ENCODE measurements at places on chromosomes 16 and 17.

GRCh38 chr17:49784636-49785035 lies 3.8 kb upstream of the KAT7 start:
- no peak for DNase-seq

- no peak for DNase-seq
These were observed 8.7 kb upstream of the ADGRG1 start for GRCh38 chr16:57619606-57620334.

GRCh38 chr16:3098459-3099394 lies at the start of gene ZSCAN10:
Gene ZSCAN10 (minus strand): TSS chr16:3099294. CDS start chr16:3092937, 6,357 bp downstream.
- DNase-seq: no peak

DNA sequence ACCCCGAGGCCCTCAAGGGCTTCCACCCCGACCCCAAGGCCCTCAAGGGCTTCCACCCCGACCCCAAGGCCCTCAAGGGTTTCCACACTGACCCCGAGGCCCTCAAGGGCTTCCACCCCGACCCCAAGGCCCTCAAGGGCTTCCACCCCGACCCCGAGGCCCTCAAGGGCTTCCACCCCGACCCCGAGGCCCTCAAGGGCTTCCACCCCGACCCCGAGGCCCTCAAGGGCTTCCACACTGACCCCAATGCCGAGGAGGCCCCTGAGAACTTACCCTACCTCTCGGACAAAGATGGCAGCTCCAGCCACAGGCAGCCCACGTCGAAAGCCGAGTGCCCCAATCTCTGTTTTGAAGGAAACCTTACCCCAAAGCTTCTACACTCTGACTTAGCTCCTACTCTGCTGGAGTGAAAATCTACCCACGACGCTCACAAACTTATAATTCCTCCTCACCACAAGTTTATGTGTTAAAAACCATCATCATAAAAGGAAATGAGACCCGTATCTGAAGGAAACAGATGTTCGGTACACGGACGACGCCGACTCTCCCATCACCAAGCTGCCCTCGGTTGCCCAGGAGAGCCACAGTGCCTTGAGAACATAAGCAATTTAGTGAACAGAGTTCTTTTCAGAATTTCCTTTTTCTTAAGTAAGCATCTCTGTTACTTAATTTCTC lies 61.2 kb upstream of the RPH3AL start:
- no peak for DNase-seq

DNA sequence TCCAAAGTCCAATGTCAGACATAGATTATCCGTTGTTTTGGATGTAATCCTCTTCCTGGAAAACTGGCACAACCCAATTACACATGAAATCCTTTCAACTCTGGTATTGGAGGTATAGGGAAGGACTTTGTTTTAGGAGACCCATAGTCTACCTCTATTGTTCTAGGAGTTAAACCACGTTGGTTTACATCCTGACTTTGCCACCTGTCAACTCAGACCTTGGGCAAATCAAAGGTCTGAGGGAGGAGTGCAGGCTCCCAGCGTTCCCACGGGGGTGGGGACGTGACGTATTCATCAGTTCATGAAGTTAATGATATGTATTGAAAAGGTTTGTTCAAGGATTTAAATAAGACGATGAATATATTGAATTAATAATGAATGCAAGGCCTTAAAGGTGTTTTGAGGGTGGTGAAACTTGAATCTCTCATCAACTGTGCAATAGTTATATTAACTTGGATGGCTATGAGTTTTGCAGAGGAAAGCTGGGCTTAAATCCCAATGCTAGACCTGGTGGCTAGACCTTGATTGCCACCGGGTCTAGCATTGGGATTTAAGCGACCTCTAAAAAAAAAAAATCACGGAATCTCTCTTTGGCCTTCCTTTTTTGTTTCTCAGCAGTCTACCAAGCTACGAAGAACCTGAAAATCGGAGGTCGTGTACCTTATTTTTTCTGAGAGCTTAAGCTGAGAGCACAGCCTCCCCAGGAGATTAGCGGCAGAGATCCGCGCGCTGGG lies 744 bp upstream of the NF1 start:
- DNase-seq: no peak

DNA sequence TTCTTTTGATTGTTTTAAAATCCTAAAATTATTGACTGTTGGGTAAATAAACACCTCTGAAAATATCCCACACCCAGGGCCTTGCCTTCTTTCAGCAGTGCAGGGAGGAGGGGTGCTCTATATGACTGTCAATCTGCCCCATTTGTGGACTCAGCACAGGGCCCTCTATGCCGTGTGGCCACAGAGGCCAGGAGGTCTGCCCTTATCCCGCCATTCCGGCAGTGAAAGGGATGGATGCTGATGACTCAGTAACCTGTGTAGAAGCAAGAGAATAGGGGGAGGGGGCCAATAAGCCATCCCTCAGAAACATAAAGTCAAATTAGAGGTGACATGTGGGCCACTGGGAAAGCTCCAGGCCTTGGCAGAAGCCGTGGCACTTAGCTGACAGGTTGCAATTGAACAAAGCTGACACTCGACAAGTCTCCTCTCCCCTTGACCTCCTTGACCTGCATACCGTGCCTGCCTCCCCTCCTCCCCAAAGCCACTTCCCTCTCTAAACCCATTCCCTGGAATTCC lies 281.4 kb upstream of the DYNLRB2 start:
- DNase-seq: no peak

GRCh38 chr16:1101573-1102332 lies 5.7 kb upstream of the C1QTNF8 start:
- DNase-seq: no peak

- DNase-seq: no peak
These were observed 48.9 kb upstream of the MRPS23 start for GRCh38 chr17:57898487-57899311.

- no peak for DNase-seq
These were observed 1431.1 kb downstream of the CDH8 start for GRCh38 chr16:60605176-60605575.

GRCh38 chr16:4272114-4272956 lies 488 bp downstream of the TFAP4 start:
- DNase-seq: no peak

GRCh38 chr17:73301369-73301768 lies 10.4 kb downstream of the CDC42EP4 start:
- no peak for DNase-seq

GRCh38 chr17:74387365-74388218 lies 20.3 kb downstream of the GPR142 start:
- no peak for DNase-seq

- DNase-seq: no peak
These were observed 33.6 kb downstream of the RNF213 start for GRCh38 chr17:80294210-80294609.

GRCh38 chr16:25063102-25063501 lies 47.9 kb upstream of the ARHGAP17 start:
- DNase-seq: no peak

DNA sequence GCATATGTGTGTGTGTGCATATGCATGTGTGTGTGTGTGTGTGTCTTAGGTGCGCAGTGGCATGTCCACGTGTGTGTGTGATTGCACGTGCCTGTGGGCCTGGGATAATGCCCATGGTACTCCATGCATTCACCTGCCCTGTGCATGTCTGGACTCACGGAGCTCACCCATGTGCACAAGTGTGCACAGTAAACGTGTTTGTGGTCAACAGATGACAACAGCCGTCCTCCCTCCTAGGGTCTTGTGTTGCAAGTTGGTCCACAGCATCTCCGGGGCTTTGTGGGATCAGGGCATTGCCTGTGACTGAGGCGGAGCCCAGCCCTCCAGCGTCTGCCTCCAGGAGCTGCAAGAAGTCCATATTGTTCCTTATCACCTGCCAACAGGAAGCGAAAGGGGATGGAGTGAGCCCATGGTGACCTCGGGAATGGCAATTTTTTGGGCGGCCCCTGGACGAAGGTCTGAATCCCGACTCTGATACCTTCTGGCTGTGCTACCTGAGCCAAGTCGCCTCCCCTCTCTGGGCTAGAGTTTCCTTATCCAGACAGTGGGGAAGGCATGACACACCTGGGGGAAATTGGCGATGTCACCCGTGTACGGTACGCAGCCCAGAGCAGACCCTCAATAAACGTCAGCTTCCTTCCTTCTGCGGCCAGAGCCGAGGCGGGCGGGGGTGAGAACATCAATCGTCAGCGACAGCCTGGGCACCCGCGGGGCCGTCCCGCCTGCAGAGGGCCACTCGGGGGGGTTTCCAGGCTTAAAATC lies 47.6 kb downstream of the IL21R start:
- peak; percentile 57 for DNase-seq

DNA sequence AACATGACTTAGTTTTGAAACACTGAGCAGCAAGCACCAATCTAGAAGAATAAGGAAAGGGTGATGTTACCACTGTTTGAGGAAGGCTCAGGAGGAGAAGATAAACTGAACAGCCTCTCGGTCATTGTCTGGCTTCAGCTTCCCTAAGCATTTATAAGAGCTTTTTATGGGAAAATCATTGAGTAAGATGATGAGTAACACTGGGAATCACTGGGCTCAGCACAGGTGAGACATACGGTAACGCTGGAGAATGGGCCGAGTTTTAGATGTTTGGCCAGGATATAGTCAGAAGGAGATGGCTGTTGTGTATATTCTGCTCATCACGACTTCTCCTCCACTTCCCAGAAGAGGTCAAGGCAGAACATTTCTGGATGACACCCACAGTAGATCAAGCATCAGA lies 42.2 kb upstream of the ALOX12 start:
- no peak for DNase-seq

DNA sequence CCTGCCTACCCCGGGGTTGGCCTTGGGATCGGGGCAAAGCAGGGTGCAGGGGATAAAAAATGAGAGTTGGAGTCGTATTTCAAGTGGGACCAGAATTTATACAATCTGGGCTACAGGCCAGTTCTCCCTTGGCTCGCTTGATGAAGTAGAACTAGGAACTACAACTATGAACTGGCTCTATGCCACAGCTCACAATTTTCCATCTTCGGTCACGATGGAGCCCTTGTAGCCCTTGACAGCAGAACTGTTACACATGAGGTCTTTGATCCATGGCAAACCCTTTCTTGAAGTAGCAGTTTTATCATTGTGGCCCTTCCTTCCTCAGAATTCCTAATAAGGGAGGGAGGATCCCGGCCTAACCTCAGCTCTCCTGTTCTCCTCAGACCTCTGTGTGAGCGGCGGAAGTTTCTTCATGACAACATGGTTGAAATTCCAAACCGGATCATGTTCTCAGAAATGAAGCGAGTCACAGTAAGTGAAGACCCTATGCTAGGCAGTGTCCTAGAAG lies 17.1 kb downstream of the LIG3 start:
- no peak for DNase-seq

DNA sequence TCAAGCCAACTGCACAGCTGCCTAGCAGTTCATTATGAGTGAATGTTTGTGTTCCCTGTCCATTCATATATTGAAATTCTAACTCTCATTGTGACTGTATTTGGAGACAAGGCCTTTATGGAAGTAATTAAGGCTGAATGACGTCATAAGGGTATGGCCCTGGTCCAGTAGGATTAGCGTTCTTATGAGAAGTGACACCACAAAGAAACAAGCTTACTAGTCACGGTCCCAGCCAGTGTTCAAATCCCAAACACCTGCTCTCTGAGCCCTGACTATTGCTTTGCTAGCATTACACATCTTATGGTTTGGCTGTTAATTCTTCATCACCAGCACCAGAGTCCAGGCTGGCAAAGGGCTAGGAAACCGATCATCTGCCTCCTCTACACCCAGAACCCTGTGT lies 2.2 kb downstream of the ZNF668 start:
- DNase-seq: no peak

DNA sequence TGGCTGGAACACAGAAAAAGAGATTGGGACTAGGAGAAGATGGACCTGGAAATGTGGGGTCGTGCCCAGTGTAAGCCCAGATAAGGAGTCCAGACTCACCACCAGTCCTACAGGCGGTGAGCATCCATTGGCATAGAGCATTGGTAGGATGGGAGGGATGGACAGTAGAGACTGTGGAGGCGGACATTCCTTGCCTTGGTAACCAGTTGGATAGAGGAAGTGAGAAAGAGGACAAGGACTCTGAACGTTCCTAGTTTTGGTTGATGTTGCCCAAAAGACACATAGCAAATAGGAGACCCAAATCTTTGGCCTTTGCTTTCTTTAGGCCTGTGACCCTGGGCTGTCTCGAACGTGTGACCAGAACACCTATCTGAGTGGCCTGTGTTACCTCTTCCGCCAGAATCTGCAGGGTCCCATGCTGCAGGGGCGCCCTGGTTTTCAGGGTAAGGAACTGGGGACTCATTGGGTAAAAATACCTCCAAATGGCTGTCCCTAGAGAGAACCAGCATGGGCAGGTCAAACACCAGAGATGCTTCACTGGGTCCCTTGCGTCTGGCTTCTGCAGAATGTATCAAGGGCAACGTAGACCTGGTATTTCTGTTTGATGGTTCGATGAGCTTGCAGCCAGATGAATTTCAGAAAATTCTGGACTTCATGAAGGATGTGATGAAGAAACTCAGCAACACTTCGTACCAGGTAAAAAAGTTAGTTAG lies 6.4 kb downstream of the ITGAL start:
- DNase-seq: no peak

- DNase-seq: no peak
These were observed 44.0 kb upstream of the NLRP1 start for GRCh38 chr17:5628262-5628661.

- DNase-seq: no peak
These were observed 7.8 kb downstream of the GABARAPL2 start for GRCh38 chr16:75573955-75574354.

- DNase-seq: no peak
These were observed 2.8 kb upstream of the KDM6B start for GRCh38 chr17:7831233-7831632.

- DNase-seq: no peak
These were observed 1.8 kb upstream of the PIK3R6 start for GRCh38 chr17:8869114-8869815.

- no peak for DNase-seq
These were observed 6.3 kb downstream of the NOS2 start for GRCh38 chr17:27793906-27794569.

- no peak for DNase-seq
These were observed 87.1 kb upstream of the HNF1B start for GRCh38 chr17:37831986-37832385.

- no peak for DNase-seq
These were observed 25.6 kb upstream of the CDRT4 start for GRCh38 chr17:15492791-15493692.

- peak; percentile 20 for DNase-seq
These were observed 700 bp downstream of the UBN1 start for GRCh38 chr16:4847774-4848587.

DNA sequence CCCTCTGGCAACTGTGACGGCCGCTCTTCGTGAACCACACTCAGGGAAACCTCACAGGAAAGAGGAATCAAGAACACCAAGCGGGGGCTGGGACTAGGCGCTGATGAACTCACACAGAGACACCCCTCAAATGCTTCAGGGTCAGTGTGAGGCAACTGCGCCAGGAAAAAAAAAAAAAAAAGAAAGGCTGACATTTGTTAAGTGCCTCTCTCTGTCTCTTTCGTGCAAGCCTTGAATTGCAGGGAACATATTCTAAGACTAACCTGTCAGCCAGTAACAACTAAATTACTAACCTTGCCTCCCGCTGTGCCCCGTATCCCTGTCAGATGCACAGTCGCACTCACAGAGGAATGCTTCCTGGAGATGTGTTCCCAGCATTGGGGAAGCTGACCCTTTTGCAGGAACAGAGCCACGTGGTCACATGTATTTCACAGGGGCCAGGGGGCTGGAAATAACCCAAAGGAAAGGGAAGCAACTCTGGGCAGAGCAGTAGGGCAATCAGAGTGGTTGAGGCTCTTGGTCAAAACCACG lies 247.8 kb downstream of the XYLT1 start:
- DNase-seq: no peak

Data from stimulated activated CD4-positive, alpha-beta T cell treated with anti-CD3 and anti-CD28 coated beads, Interleukin-15, amount 100 ng/mL, for 1 hour (primary cell).